Heart right ventricle (tissue), 16 donors: ENCODE measurements at places on chromosomes 12 and 14. TPM values are rescaled to one million over a fixed set of nuclear protein-coding genes. Genes with fewer than 3 reads are reported as not detected.

GRCh38 chr12:71790331-71790730 is 35.7 kb downstream of the RAB21 start:
- no peak for DNase-seq

GRCh38 chr14:96590190-96590864 is 88.1 kb downstream of the PAPOLA start:
- no peak for DNase-seq

DNA sequence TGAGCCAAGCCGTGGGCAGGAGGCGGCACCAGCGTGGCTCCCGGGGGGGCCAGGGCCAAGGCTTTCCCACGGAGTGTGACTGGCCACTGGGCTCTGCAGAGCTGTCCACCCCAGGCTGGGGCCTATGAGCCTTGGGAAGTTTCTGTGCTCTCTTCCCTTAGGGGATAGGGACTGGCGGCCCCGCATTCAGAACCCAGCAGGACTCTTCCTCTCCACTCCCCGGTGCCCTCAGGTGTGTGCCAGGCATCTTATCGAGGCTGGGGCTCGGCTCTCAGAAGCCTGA is 17.8 kb upstream of the EIF2B2 start:
- DNase-seq, result peak; percentile 55

- peak; percentile 62 for DNase-seq
These were observed 65.7 kb downstream of the TNFAIP2 start for GRCh38 chr14:103188810-103189480.

- DNase-seq, result peak; percentile 79
These were observed 14.9 kb upstream of the POLR3B start for GRCh38 chr12:106342397-106343213.

GRCh38 chr14:34181338-34181737 is 230.5 kb upstream of the EGLN3 start:
- DNase-seq, result no peak

DNA sequence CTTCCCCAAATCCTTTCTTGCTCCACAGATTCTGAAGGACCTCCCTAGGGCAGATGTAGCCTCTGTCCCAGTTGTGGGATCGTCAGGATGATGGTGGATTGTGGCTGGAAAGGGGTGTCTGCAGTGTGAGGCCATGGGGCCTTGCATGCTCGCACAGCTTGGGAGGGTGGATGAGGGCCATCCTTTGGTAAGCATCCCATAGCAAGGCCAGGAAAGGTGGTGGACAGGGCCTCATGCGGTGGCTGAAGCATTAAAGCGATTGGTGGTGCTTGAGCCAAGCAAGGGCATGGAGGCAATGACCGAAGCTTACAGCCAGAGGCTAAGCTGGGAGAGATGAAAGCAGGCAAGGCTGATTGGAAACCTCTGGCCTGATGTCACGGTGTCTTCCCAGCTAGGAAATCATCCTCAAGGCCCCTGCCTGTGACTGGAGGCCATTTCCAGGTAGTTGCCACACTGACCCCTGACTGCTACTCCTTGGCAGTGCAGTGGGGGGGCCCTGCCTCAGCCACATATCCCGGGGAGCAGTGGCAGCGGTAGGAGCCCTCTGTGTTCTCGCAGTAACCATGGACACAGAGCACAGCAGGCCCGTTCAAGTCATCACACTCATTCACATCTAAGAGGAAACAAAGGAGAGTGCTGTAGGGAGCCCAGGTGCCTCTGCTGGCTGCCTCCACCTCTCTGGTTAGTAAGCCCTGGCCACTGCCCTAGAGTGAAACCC is 7.0 kb downstream of the ISCA2 start:
- DNase-seq, result no peak

GRCh38 chr12:4850857-4851380 is 58.8 kb upstream of the KCNA1 start:
- DNase-seq, result no peak

Gene SOAT2
- total RNA-seq, result not detected

Gene LRRC9
- not detected for total RNA-seq

GRCh38 chr12:25364529-25365339 is 114.0 kb upstream of the KRAS start:
- no peak for DNase-seq

DNA sequence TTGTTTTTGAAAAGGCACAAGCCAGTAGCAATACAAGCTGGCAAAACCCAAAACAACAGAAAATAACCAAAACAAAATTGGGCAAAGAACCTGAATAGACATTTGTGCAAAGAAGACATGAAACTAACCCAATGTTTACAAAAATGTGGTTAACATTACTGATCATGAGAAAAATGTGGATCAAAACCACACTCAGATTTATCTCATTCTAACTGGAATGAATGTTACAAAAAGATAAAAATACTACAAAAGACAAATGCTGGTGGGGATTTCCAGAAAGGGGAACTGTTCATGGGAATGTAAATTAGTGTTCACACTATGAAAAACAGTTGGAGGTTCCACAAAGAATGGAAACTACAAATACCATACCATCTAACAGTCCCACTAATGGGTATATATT is 26.6 kb downstream of the ASCL4 start:
- DNase-seq, result no peak

DNA sequence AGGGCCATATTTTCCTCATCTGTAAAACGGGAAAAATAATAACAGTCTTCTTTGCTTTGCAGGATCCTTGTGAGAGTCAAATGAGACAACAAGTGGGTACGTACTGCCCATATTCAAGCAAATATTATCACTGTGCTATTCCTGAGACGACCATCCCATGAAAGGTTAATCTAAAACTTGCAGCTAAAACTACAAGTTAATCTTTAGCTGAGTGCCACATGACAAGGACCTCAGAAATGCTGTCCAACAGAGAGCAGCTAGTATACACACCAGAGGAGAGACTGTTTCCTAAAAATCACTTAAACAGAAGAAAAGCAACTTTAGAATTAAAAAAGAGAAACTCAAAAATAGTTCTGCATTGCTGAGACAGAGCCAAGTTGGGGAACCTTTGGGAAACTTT is 162.7 kb upstream of the TMTC2 start:
- DNase-seq, result no peak

- DNase-seq, result no peak
These were observed 17.7 kb downstream of the SYNE3 start for GRCh38 chr14:95498622-95499353.

GRCh38 chr14:91243074-91243471 is 1.4 kb downstream of the GPR68 start:
- DNase-seq, result no peak

GRCh38 chr12:114902665-114903064 is 218.7 kb upstream of the TBX3 start:
- DNase-seq, result no peak

DNA sequence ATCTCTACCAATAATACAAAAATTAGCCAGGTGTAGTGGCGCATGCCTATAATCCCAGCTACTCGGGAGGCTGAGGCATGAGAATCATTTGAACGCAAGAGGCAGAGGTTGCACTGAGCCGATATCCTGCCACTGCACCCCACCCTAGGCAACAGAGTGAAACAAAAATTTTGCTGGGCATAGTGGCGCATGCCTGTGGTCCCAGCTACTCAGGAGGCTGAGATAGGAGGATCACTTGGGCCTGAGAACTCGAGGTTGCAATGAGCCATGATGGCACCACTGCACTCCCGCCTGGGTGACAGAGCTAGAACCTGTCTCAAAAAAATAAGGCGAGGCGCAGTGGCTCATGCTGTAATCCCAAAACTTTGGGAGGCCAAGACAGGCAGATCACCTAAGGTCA is 9.5 kb downstream of the ATXN2 start:
- DNase-seq, result no peak

DNA sequence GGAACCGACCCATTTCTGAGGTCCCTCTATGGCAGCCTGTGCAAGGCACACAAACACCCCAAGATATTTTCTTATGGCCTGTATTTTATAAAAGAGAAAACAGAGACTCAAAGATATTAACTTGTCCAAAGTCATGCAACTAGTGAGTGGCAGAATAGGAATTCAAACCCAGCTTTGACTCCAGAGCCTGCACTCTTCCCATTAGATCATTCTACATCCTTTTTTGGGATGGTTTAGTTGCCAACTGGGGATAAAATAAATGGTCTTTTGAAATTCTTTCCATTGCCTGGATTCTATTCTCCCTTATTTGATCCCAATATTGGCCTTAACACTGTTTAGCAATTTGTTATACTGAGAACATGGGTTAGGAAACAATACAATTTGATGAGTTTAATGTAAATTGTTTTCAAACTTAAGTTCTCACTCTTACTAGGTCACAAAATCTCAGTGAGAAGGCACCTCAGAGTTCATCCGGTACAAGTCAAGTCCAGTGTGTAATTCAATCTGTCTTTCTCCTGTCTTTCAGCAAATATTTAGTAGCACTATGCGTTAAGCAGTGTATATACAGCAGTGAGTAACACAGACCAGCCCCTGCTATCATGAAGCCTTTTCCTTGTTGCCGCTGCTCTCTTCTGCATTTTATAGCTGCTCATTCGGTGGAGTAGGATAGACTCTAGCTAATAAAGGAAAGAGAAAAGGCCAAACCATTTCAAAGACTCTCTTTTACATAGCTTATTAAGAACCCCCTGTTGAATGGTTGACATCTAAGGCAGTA is 162.1 kb upstream of the IFNG-AS1 start:
- no peak for DNase-seq

DNA sequence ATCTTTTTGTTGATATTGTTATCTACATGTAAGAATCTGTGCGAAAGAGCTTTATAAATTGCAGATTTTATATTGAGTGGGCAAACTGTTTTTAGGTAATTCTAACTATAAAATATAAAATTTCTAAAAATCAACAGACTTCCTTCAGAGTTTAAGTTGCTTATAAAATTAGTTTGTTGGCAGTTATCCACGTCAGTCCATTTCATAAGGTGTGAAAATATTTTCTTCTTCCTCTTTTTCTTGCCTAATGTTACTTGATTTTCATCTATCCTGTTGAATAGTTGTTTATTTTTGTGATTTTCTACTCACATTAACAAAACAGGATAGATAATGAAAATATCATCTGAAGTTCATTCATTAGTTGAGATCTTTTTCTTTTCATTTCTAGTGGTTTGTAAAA is 58.0 kb downstream of the RASSF8 start:
- no peak for DNase-seq

- no peak for DNase-seq
These were observed 2.0 kb upstream of the GALC start for GRCh38 chr14:87994974-87995373.

Gene C12orf56
- not detected for total RNA-seq

GRCh38 chr14:61889914-61890351 is 127.7 kb downstream of the SNAPC1 start:
- DNase-seq, result no peak

- no peak for DNase-seq
These were observed 1.1 kb downstream of the KMT2D start for GRCh38 chr12:49059299-49060171.
